ENCODE measurements at places on chromosomes 6 and 20.
A peak's percentile ranks its signal among the peaks of the same experiment; 100 is the strongest.

- DNase-seq = no peak
These were observed 17.6 kb upstream of the SLC22A3 start for GRCh38 chr6:160330619-160331018.

DNA sequence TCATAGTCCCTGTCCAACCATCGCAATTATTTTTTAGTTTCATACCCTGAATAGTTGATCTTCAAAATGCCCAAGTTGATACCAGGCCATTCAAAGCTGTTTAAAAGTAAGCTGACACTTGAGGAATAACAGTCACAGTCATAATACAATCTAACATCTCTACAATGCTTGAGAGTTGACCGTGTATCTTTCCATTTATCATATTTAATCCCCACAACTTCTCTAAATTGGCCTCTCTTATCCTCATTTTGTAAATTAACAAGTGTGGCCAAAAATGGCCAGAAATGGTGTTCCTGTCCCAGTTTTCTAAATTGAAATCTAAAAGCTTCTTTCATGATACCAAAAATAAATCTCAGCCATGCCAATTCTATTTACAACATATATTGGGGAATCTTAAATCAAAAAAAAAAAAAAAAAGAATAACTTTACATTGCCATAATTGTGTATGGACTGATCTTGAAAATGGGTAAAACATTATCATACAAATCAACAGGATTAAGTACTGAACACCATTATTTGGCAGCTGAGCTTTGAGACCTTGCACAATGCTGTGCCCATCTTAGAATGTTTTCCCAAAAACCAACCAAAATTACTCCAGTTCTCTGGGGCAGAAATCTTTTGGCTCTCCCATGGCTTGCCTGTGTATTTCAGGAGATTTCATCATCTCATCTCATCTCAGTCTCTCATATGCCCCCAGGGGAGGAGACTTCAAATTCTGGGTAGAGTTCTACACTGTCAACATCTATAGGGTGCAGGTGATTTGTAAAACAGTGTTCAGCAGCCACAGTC is 448.7 kb upstream of the JARID2 start:
- no peak for DNase-seq

- DNase-seq = no peak
These were observed 173.1 kb downstream of the TFAP2C start for GRCh38 chr20:56801971-56802755.

DNA sequence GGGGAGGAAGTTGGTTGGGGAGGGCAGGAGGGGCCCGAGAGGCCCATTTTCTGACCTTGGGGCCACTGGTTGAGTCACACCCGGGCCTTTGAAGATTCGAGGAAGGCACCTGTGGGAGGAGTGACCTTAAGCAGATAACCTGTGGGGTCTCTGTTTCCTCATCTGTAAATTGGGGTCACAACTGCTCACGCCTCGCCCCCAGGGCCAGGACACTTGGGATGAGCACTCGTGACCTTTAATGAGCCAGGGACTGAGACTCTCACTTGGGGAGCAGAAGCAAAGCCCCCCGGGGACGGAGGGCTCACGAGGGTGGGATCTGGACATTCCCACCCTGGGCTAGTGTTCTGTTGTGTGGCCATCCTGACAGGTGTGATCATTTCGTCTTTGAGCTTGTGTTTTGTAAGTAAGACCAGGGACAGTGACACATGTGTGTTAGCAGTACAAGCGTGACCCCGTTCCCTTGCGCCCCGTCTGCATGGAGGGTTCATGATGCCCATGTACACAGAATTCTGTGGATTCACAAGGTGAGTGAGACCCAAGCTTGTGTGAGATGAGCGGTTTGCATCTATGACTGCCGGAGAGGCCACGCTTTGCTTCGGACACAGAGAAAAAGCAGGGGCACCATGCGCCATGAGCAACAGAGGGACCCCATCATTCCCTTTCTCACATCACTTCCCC is 79.3 kb upstream of the PMEPA1 start:
- no peak for DNase-seq

DNA sequence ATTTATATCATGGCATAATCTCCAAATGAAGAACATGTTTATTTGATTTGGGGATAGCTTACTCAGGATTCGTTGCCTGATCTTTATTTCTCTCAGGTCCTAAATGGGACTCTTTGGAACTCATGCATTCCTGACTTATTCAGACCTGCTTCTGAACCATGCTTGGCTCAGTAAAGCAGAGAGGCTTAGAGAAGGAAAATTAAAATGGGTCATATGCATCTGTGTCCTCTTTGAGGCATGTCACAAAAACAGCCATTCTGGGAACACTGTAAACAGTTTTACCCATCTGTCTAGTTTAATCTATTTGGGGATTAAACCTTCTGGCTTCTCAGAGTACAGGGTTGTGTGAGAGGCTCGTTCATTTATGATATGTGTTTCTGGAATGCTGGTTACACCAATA is 1017.3 kb downstream of the KIF16B start:
- no peak for DNase-seq

- no peak for DNase-seq
These were observed 106.6 kb downstream of the ZMYND8 start for GRCh38 chr20:47249913-47250312.

GRCh38 chr6:128518434-128519131 is 1.8 kb downstream of the PTPRK start:
- DNase-seq = peak; percentile 15

DNA sequence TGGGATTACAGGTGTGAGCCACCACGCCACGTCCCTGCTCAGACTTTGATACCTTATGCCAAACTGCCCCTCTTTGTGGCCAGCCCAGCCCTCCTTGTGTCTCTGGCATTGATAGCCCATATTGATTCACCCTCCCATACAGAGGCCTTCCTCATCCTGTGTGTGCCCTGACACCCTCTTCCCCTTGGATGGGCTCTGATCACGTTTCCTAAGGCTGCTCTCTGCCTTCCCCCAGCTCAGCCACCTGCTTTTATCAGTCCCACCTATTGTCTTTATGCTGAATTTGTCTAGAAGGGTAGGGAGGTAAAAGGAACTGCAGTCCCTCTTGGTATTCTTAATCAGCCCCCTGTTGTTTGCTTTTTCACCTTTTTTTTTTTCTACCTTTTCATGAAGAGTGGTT is 95.9 kb downstream of the CDKAL1 start:
- DNase-seq = peak; percentile 23
